ENCODE measurements at places on chromosomes 6 and 20.

DNA sequence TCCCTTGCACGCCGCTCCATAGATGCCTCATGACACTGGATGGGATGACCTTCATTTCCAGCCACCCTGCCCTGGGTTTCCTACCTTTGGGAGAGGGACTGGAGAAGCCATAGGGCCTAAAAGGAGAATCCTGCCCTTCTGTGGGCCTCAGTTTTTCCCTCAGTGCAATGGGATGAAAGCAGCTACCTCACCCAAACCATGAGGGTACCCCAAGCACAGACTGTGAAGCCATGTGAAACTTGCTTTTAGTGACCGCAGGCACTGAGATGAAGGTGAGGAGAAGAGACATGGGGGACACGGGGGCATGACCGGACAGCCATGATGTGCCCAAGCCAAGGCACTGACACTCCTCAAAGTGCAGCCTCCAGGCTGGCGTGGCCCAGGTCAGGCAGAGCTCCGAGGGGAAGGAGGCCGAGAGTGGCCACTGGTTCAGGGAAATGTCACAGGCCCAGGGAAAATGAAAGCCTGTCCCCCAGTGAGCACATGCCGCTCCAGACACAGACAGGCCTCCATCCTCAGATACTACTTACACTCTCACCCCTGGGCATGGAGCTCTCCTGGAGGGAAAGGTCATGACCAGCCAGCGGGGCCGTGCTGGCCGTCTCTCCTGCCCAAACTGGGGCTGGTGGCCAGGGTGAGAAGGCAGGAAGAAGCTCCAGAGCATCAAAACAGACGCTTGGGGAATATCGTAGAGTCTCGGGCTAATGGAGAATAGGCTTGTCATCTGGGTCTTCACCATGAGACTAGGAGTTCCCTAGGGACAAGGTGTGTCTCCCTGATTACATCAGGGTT, 116.2 kb downstream of the GRM4 start:
- DNase-seq: no peak

- DNase-seq: no peak
Observed at GRCh38 chr20:2173186-2173585, 71.6 kb downstream of the STK35 start.

DNA sequence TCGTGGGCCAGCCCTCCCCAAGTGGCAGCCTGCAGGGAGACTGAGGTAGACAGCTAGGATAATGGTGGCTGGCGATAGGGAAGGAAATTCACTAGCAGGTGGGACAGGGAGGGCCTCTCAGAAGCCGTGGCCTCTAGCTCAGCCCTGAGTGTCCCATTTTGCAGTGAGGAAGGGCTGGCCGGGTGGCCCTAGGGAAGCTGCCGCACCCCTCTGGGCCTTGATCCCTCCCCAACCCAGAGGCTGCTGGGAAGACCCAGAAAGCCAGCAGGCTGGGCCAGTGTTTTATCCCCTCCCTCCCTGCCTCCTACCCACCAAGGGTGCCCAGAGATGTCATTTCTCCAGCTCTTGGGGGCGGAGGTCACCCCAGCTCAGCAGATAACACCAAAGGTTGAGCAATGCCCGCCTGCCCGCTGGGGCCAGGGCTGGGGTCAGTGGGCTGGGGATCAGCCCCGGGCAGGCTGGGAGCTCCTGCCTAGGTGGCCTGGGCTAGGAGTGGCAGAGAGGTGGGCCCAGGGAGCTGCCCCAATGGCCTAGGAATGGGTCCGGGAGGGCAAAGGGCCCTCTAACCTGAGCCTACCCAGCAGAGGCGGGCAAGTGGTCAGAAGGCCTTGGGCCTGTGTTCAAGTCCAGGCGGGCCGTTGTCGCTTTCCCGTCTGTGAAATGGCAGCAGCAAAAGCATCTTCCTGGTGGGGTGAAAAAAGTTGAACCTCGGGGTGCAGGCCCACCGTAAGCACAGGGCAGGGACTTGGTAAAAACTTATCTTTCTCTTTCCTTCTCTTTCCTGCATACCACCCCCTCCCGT, 1.6 kb upstream of the CEBPB start:
- no peak for DNase-seq

GRCh38 chr6:88749849-88750248, 213.6 kb downstream of the RNGTT start:
- DNase-seq: no peak

- DNase-seq: no peak
Observed at GRCh38 chr6:121794630-121795029, 359.2 kb downstream of the GJA1 start.

- no peak for DNase-seq
Observed at GRCh38 chr20:18380908-18381529, 85.8 kb downstream of the DZANK1 start.

DNA sequence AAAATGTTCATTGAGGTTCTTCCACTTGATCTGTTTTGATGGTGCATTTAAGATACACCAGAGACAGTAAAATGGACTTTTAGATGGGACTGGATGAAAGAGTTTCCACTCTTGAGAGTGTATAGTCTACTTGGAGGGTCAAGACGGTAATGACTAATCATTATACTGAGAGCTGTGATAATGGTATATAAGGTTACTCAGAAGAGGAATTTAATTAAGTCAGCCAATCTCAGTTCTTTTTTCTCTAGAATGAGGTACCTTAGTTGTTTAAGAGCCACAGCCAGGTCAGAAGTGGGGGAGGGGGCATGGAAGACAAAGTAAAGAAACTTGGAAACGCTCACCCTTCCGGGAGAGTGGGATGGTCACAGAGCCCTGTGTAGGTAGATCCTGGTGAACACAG, 123.9 kb downstream of the MAP3K4 start:
- DNase-seq: no peak

DNA sequence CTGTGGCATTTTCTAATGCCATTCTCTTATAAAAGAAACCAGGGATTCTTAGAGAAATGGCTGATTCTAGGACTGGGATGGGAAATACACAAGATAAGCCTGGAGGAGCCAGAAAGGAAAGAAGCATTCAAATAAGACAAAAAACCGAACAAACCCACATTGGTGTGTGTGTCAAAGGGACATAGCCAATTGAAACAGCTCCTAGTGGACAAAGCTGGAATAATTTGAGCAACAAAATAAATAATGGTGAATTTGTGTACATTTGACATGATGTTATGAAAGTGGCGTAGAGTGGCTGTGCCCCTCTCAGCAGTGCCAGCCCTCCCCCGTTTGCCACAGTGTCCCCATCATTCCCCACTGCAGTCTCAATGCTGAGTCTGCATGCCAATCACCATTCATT, 55.5 kb downstream of the B3GAT2 start:
- DNase-seq: no peak
